ENCODE measurements at places on chromosomes 12 and 14.

GRCh38 chr14:70448633-70449340 is 3.2 kb upstream of the ADAM21 start:
- no peak for DNase-seq

DNA sequence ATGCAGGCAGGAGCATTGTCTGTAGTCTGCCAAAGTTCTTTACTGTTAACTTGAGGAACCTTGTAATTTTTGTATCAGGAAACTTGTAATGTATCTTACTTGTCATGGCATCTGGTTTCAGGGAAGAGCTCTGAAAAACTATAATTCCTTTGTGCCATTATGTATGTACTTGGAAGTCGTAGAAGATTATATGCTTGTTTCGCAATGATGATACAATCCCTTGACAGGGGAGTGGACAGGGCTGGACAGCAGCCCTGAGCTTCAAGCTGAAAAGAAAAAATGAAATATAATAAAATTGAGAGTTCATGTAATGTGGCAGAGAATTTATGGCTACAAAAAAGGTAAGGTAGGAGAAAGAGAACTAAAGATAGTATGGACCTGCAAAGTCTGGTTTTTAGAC is 7.4 kb upstream of the DLGAP5 start:
- DNase-seq = no peak

GRCh38 chr12:49349266-49349665 is 2.6 kb downstream of the DNAJC22 start:
- no peak for DNase-seq

GRCh38 chr12:20132818-20133217 is 235.5 kb upstream of the PDE3A start:
- DNase-seq = no peak

- DNase-seq = no peak
Measured at GRCh38 chr12:80717856-80718255, 1.1 kb downstream of the MYF5 start.

- DNase-seq = no peak
Measured at GRCh38 chr12:6311822-6312528, 1.5 kb downstream of the PLEKHG6 start.

- DNase-seq = no peak
Measured at GRCh38 chr12:67925077-67925476, 64.2 kb upstream of the IFNG-AS1 start.

GRCh38 chr12:4277857-4278256 is 4.3 kb downstream of the CCND2 start:
- DNase-seq = no peak

- no peak for DNase-seq
Measured at GRCh38 chr12:56118688-56119357, 757 bp downstream of the ZC3H10 start.

DNA sequence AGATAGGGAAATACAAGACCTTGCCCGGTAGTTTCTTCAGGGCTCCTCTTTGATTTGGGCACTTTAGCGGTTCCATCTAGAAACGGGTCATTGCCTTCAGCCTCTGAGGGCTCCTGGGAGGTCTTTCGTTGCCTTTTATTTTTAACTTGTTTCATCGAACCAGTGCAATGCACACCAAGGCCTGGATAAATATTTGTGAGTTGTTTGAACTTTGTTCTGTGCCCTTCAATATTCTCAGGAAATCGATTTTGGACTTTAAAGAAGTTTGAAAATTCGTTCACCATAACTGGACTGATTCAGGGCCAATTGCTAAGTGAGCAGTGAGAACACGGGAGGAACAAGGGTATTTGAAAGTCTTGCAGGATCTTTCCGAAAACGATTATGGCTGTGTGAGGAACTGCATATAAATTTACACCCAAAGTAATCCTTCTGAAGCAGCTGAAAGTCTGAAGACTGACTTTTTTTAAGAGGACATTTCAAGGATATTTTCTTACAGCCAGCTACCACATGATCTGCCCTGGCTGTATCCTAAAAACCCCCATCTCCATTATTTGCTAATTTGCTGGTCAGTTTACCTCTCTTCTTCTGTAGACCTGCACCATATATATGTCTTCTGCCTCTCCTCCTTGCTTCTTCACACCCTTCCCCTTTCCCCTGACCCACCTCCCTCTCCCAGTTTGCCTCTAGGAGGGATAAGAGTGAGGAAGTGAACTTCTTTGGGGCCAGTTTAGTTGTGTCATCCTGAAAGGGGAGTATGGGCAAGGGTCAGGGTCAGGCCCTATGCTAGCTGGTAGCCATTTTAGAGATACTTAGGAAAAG is 8.0 kb downstream of the DUSP6 start:
- no peak for DNase-seq

GRCh38 chr12:3302401-3303041 is 188.5 kb upstream of the PRMT8 start:
- DNase-seq = no peak

GRCh38 chr14:87049950-87050349 is 943.0 kb downstream of the GALC start:
- no peak for DNase-seq

DNA sequence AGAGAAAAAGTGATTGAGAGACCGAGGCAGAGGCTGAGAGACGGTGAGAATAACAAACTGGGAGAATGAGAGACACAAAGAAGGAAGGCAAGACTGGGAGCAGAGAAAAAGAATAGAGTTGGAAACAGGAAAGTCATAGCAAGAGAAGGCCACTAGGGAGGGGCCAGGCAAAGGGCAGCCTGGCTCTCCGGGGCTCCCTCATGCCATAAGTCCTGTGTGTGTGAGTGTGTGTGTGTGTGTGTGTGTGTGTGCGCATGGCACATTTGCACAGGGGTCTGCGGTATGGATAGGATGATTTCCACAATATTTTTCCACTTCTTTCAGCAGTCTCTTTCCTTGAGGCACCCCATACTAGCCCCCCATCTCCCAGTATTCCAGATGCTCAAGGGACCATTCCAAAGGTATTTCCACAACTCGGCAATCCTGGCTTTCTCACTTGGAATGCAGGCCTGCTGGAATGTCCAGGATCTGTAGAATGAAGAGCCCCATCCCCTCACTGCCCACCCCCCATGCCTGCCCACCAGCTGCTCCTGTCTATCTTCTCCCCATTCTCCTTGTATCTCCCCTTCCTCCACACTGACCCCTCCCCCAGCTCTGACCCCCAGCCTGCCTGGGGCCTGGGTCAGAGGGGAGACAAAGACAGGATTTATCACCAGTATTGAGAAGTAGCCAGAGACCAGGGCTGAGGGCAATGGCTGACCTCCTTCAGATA is 9.0 kb downstream of the GPR84 start:
- no peak for DNase-seq

- no peak for DNase-seq
Measured at GRCh38 chr12:68633614-68634558, 23.2 kb downstream of the RAP1B start.

GRCh38 chr12:95796982-95797289 is 6.4 kb upstream of the NTN4 start:
- DNase-seq = no peak

DNA sequence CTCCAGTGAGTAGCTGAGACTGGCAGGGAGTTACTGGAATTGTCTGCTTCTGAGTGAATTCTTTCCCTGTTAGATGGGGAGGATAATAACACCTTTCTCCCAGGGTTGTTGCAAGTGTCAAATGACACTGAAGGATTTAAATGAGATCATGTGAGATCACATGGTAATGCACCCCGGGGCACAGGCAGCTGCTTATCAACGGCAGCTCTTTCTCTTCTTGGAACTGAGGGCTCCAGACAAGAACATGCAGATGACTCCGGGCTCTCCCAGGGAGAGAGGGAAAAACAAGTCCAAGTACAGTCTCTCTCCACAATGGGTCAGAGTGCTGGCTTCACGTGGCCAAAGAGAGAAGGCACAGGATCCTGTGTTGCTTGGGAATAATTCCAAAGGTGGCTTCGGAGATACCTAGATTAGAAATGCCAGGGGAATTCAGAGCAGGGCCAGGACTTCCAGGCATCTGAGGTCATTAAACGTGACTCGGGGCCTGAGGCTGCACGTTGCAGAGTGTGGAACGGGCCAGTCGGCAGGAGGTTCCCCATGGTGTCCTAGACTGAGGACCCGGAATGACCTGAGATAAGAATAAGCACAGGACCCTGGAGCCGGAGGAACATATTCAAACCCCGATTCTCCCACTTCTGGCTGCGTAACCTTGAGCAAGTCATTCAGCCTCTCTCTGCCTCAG is 109.2 kb downstream of the PRMT8 start:
- DNase-seq = no peak

- DNase-seq = no peak
Measured at GRCh38 chr14:22513066-22513812, 75.8 kb downstream of the DAD1 start.

DNA sequence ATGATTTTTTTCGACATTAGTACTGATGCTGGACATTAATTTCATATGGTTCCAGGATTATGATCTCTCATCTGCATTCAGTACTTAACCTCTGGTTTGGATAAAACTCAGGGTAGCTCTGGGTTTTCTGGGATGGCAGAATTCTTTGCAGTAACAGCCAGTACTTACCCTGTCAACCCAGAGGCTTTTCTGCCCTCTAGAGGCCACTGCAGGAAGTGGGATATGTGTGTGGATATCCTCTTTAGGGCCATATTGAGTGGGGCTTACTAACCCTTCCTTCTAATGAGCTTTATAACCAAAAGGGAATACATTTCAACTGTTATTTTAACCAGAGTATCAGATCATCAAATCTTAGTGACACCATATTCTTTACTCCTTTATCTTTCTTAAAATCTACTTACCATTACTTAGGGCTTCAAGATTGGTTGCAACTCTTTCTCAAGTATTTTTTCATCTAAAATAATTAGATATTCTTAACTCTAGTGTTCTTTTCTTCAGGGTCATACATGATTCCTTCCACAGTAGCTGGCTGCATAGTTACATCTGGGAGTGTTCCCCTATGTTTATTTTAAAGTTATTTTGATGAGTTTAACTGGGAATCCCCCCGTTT is 488.0 kb upstream of the STXBP6 start:
- DNase-seq = no peak

GRCh38 chr14:91118511-91119068 is 4.7 kb downstream of the DGLUCY start:
- DNase-seq = no peak

DNA sequence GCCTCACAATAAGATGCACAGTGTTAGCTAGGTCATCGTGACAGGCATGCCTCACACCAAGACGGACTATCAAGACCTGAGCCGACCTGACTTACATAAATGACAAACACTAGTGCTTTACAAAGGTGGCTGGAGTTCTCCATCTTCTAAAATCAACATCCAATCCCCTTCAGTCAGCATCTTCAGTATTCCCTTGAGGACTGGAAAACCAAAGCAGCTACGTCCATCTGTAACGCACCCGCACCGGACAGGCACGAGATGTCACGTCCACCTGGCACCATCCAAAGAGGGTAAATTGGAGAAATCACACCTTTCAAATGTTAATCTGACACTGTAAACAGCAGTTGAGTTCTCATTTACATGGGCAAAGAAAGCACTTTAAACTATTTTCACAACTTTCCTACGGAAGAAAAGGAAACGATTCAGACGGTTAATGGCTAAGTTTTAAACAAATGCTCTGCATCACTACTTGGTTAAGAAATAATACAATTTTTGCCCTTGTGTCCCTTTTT is 130.2 kb downstream of the PRICKLE1 start:
- DNase-seq = no peak

DNA sequence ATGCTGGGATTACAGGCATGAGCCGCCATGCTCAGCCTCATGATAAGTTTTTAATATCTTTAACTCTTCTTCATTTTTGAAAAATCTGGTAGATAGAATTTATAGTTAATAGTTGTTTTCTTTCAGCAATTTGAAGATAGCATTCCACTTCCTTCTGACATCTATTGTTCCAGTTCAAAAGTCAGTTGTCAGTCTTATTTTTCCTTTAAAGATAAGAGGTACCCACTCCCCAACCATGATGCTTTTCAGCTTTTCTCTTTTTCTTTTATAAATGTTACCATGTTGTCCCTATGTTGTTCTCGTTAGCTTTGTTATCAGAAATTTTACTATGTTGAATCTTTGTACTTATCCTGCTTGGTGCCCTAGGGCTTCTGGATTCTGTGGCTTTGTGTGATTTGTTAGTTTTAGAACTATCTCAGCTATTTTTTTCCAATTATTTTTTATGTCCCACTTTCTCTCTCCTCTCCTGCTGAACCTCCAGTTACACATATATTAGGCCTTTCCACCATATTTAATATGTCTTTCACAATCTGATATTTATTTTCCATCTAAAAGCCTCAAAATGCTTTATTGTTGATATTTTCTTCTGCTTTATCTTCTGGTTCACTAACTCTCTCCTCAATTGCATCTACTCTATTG is 181.6 kb upstream of the FOXN3 start:
- no peak for DNase-seq

DNA sequence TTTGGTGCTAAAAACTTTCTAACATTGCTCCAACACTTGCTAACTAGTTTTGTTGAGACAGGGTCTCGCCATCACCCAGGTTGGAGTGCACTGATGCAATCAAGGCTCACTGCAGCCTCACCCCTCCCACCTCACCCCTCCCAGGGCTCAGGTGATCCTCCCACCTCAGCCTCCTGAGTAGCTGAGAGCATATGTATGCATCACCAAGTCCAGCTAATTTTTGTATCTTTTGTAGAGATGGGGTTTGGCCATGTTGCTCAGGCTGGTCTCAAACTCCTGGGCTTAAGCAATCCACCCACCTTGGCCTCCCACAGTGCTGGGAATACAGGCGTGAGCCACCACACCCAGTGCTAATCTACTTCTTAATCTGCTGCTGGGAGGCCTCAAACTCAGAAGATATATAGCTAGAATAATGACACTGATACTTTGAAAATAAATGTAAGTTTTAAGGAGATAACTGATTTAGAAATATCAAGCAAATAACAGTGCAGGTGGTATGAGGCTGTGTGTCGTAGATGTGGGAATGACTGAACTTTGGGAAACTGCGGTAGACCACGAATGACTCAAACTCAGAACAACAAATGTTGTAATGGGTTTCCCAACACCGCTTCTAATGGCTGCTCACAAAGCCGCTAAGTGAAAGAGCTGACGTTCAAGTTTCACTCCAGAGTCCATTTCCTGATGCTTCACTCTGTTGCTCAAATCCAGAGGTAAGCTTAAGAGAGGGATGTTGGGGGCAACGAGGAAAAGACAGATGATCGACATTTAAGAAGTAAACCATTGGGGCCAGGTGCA is 10.0 kb downstream of the TMCC3 start:
- DNase-seq = no peak

GRCh38 chr14:94081386-94081820 is 293 bp downstream of the IFI27L1 start:
- no peak for DNase-seq

GRCh38 chr14:52304248-52304904 is 9.7 kb upstream of the PTGER2 start:
- no peak for DNase-seq

- DNase-seq = no peak
Measured at GRCh38 chr12:67716817-67717216, 68.3 kb downstream of the DYRK2 start.

GRCh38 chr12:90936230-90937005 is 18.6 kb downstream of the CCER1 start:
- no peak for DNase-seq

GRCh38 chr14:97695456-97695981 is 898.3 kb downstream of the VRK1 start:
- DNase-seq = no peak

Measured in left ventricle myocardium superior (tissue), 1 donor.